T-helper 2 cell (primary cell): ENCODE measurements at places on chromosomes 7 and 10.

- no peak for DNase-seq
These were observed 115.5 kb upstream of the ZNF438 start for GRCh38 chr10:31147210-31147608.

DNA sequence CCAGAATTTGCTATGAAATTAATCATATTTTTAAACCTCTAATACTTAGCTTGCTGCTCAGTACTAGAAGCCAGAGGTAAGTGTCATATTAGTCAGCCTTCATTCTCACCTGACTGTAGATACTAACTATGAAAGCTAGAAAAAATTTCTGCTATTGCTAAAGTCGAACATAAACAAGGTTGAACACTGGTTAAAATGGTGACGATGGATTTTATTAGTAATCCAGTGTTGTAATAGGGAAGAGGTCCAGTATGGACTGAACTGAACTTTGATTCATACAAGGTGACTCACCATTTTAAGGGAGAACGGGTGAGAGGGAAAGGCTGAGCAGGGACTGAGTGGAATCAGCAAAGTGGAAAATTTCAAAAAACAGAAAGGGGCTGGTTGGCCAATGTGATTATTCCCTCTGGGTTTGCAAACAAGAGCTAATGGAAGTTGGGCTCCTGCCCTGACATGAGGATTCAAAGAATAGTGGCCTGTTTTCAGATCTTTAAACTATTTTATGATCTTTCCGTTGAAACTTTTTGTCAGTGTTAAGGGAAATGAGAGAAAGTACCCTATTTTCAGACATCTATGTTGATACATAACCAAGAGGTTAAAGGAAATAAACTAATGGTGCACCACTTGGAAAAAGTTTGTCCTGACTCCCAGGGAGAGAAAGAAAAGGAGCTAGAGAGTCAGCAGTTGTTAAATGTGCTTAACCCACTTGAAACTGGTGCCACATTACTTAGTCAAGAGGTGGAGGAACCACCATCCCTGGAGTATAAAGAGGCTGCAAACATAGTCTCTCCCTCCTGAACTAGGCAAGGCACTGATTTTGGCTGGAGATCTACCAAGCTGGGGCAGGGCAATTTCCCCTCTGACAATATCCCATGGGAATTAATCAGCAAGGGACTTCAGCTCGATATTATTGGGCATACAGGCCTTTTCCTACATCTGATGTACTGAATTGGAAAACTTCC, 15.3 kb upstream of the AKR1C1 start:
- DNase-seq, result no peak

GRCh38 chr7:106588422-106589197, 72.3 kb downstream of the CCDC71L start:
- DNase-seq, result no peak

DNA sequence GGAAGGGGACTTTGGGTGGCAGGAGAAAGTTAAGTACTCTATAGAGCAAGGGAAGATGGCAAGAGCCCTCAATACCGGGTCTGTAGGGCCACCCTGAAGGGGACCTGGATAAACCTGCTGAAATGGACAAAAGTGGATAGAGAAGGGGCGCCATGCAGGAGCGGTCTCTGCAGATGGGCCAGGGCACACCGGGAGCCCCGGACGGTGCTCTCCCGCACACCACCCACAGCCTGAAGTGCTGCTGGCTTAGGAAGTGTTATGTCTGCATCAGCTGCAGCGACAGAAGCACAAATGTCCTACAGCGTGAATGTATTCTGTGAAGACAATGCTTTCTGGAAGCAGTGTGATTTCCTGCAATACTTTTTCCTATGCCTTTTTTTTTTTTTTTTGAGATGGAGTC, 37.7 kb downstream of the BRI3 start:
- DNase-seq, result no peak

- no peak for DNase-seq
These were observed 6.5 kb downstream of the ZNF107 start for GRCh38 chr7:64672414-64672813.

DNA sequence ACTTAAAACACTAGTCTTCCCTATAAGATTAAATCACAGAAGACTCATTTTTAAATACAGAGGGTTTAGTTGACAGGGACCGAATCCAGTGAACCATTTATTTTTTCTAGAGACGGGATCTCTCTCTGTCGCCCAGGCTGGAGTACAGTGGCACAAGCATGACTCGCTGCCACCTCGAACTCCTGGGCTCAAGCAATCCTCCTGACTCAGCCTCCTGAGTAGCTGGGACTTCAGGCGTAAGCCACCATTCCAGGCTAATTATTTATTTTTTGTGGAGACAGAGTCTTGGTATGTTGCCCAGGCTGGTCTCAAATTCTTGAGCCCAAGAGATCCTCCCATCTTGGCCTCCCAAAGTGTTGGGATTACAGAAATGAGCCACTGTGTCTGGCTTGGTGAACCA, 20.9 kb upstream of the LYZL1 start:
- DNase-seq, result no peak

- no peak for DNase-seq
These were observed 88.1 kb upstream of the NRP1 start for GRCh38 chr10:33422471-33423153.

GRCh38 chr10:89684604-89685003, 16.8 kb upstream of the KIF20B start:
- DNase-seq, result no peak

- DNase-seq, result no peak
These were observed 55.7 kb upstream of the MGMT start for GRCh38 chr10:129411393-129411705.

- no peak for DNase-seq
These were observed 149.9 kb upstream of the COL1A2 start for GRCh38 chr7:94244760-94245159.

GRCh38 chr7:105196473-105196872, 182.5 kb downstream of the KMT2E start:
- no peak for DNase-seq
